ENCODE measurements at places on chromosomes 12 and 14. TPM values are rescaled to one million over a fixed set of nuclear protein-coding genes. Genes with fewer than 3 reads are reported as not detected.

AREL1 gene
- 34.8 TPM for total RNA-seq

KRT75 gene
- not detected for total RNA-seq

MARS1 gene
- 260 TPM for total RNA-seq

PTPN6 gene
- 673 TPM for total RNA-seq

CLECL1 gene
- total RNA-seq, result 5.6 TPM

- H3K27me3 ChIP-seq, result no peaks in the 10 kb centered on the region
- peaks cover 2% of the 10 kb centered on the region for H3K4me1 ChIP-seq
- no peaks in the 10 kb centered on the region for H3K36me3 ChIP-seq
- H3K4me3 ChIP-seq, result peak overlapping the region; percentile 55
- no peak overlapping the region for H3K27ac ChIP-seq
These were observed 768 bp downstream of the CEP170B start for GRCh38 chr14:104865631-104866441.

DNA sequence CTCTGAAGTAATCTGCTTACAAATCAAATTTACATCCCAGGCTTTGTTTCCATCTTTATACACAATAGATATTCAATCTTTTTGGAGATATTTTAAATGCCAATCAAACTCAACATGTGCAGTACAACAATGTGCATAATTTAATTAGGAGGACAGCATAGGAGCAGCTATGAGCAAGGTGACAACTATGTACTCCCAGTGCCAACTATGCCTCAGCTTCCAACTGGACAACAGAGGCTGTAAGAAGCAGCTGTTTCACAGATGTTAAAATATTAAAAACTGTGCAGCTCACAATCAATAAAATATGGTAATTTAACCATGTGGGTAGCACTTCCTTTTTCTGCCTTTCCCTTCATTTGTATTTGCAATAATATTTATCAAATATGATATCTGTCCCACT, 99.9 kb downstream of the ST8SIA1 start:
- no peaks in the 10 kb centered on the region for H3K36me3 ChIP-seq
- no peak overlapping the region for H3K27ac ChIP-seq
- DNase-seq, result no peak
- H3K4me3 ChIP-seq, result no peak overlapping the region

DNA sequence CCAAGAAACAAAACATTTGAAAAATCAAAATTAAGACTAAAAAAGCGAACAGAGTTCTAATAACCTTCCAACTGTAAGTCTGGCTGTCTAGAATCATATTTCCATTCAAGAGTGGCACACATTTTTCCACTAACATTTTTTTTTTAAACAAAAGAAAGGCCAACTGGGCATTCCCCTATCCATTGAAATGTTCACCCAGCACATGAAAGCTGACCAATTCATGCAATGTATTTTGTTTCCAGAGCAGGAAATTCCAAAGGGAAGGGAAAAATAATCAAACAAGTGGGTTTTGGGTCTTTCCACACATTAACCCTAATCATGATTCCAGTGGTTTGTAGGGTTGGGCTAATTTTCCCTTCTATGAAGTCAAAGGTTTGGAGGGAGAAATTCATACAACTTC, 206.5 kb downstream of the CALM1 start:
- no peak overlapping the region for H3K27ac ChIP-seq
- H3K4me3 ChIP-seq, result no peak overlapping the region
- no peaks in the 10 kb centered on the region for H3K4me1 ChIP-seq
- no peak for DNase-seq
- no peaks in the 10 kb centered on the region for H3K36me3 ChIP-seq

DNA sequence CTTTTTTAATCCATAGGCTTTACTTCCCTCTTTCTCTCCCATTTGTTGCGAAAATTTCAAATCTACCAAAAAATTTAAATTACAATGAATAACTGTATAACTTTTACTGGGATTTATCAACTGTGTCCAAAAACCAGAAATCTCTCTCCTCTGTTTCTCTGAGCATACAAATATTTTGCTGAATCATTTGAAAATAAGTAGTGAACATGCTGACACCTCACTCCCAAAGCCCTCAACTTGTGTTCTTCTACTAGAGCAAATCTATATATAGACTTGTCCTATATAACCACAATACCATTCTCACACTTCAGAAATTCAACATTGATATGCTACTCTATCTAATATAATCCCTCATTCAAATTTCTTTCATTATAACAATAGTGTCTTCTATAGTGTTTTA, 53.1 kb downstream of the SLCO1C1 start:
- no peak for DNase-seq
- no peaks in the 10 kb centered on the region for H3K27me3 ChIP-seq
- H3K36me3 ChIP-seq, result no peaks in the 10 kb centered on the region
- no peak overlapping the region for H3K4me3 ChIP-seq
- H3K4me1 ChIP-seq, result no peaks in the 10 kb centered on the region

- H3K27me3 ChIP-seq, result no peaks in the 10 kb centered on the region
- H3K4me1 ChIP-seq, result peaks cover 11% of the 10 kb centered on the region
- DNase-seq, result no peak
- H3K36me3 ChIP-seq, result no peaks in the 10 kb centered on the region
These were observed 27.6 kb upstream of the C14orf132 start for GRCh38 chr14:96011607-96012006.

GRCh38 chr12:65324056-65324455, 45.6 kb downstream of the MSRB3 start:
- no peaks in the 10 kb centered on the region for H3K27me3 ChIP-seq
- H3K36me3 ChIP-seq, result no peaks in the 10 kb centered on the region
- no peaks in the 10 kb centered on the region for H3K4me1 ChIP-seq
- DNase-seq, result no peak

DNA sequence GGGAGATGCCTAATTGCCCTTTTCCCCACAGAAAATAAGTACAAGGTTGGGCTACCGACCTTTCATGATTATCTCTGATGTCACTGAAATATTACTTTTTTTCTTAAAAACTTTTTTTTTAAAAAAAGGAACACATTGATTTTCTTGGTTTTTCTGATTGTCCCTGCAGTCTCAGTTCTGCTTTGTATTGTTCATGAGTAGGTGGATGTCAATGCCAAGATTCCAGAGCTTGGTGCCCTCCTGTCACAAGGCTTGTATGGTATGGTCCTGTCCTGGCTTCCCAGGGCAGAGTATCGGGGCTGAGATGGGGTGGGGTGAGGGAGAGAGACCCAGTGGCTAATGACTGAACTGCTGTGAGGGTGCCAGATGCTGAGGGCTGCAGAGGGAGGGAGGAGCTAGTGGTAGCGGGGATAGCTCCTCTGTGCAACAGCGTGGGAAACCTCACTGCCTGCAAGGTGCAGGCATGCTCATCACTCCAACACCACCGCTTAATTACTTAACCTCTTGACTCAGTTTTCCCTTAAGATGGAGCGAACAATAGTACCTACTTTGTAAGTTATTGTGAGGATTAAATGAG, 4.4 kb upstream of the CTDSP2 start:
- no peaks in the 10 kb centered on the region for H3K36me3 ChIP-seq
- peaks cover 10% of the 10 kb centered on the region for H3K4me1 ChIP-seq
- no peak overlapping the region for H3K4me3 ChIP-seq

DNA sequence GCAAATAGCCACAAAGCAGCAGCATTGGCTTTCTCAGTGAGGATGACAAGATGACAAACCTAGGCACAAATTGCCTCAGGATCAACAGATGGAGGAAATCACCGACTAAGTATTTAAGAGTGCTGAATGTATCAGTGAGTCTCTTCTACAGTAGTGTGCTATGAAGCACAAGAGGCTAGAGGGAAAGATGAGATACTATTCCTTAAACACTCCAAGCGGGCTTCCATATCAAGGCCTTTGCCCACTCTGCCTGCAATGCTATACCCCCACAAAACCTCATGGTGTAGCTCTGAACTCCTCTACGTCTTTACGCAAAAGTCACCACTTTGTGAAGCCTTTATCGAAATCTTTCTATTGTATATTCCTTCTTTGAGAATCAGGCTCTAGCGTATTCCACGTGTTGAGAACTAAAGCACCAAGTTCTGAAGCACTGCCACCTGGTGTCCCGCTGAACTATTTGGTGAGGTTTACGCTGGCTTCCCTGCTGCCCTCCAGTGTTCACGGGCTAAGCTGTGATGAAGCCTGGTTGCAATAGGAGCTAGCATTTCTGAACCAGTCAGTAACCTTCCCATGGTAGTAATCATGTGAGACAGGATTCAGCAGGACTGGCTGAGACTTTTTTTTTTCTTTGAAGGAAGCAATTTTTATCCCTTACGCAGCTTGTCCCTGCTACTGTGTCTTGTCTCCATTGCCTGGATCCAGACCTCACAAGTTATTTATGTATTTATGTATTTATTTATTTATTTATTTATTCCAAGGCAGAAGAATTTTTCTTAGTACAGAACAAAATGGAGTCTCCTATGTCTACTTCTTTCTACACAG, 426.5 kb upstream of the OR4E1 start:
- peak; percentile 90 for DNase-seq
- no peaks in the 10 kb centered on the region for H3K36me3 ChIP-seq
- no peaks in the 10 kb centered on the region for H3K4me1 ChIP-seq
- H3K27me3 ChIP-seq, result no peaks in the 10 kb centered on the region

DNA sequence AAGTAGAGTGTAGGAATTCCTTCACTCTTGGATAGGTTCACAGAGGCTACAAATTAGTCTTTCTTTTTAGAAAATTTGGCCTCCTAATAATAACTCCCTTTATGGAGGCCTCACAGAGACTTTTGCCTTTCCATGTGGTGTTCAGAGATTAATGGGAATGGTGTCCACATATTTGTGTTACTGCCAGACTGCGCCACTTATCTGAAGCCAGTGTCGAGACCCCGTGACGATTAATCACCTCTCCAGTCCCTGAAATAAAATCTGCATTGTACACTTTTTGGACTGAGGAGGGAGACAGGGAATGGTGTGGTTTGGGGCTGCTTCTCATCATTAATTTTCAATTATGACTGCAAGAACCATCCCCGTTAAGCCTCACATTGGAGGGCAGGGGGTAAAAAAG, 980.5 kb downstream of the FLRT2 start:
- H3K36me3 ChIP-seq, result no peaks in the 10 kb centered on the region
- H3K4me3 ChIP-seq, result no peak overlapping the region
- H3K27ac ChIP-seq, result no peak overlapping the region
- no peaks in the 10 kb centered on the region for H3K27me3 ChIP-seq
- H3K4me1 ChIP-seq, result no peaks in the 10 kb centered on the region

- H3K27ac ChIP-seq, result no peak overlapping the region
- no peaks in the 10 kb centered on the region for H3K27me3 ChIP-seq
- H3K36me3 ChIP-seq, result peaks cover 30% of the 10 kb centered on the region
- no peak overlapping the region for H3K4me3 ChIP-seq
These were observed 141.6 kb downstream of the ITPR2 start for GRCh38 chr12:26691234-26691970.

- no peak overlapping the region for H3K27ac ChIP-seq
- H3K4me3 ChIP-seq, result no peak overlapping the region
- H3K27me3 ChIP-seq, result no peaks in the 10 kb centered on the region
- DNase-seq, result no peak
- H3K36me3 ChIP-seq, result no peaks in the 10 kb centered on the region
These were observed 44.1 kb downstream of the PITPNM2 start for GRCh38 chr12:123106640-123107359.

- H3K27ac ChIP-seq, result no peak overlapping the region
- no peaks in the 10 kb centered on the region for H3K36me3 ChIP-seq
- no peaks in the 10 kb centered on the region for H3K27me3 ChIP-seq
- no peaks in the 10 kb centered on the region for H3K4me1 ChIP-seq
- no peak for DNase-seq
These were observed 76.9 kb upstream of the REP15 start for GRCh38 chr12:27619308-27619707.

DNA sequence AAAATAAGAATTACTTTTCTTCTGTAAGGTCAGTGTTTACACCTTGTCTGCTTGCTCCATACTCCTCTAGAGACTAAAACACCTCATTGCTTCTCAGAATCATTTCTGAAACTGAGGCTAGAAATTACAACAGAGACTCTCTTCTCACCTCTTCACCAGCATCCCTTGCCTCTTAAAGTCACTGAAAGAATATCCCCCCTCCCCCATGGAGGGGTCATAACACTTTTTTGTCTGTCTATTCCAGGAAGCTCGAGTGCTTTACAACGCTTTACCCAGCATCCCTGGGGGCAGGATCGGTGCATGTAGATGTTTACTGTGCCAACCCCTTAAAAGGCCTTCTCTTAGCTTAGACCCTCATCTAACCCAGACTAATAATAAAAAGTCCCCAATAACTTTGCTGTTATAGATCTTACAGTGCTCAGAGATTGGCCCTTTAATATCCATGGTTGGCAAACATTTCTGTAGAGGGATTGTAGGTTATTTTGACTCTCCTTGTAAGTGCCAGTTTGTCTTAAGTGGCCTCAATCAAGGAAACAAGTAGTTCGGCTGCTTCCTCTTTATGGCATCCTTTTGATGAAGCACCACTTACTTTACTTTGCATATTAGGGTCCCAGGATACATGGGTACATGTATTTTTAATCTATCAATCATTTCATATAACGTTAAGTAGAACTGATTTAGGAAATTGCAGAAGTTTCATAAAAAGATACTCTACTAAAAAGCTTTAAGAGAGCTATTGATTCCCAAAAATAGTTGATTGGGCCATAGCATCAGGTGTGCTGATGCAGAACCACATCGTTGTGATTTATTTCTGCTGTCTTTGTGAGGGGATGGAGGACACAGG, 29.3 kb downstream of the PRKCH start:
- H3K27ac ChIP-seq, result peak overlapping the region; percentile 37
- DNase-seq, result peak; percentile 95

- H3K36me3 ChIP-seq, result no peaks in the 10 kb centered on the region
- no peak overlapping the region for H3K27ac ChIP-seq
- H3K4me1 ChIP-seq, result no peaks in the 10 kb centered on the region
- no peaks in the 10 kb centered on the region for H3K27me3 ChIP-seq
- H3K4me3 ChIP-seq, result no peak overlapping the region
- DNase-seq, result no peak
These were observed 172.0 kb upstream of the PELI2 start for GRCh38 chr14:55946231-55946630.

GRCh38 chr12:131720921-131721320, 10.0 kb downstream of the SFSWAP start:
- no peak for DNase-seq
- H3K36me3 ChIP-seq, result peaks cover 73% of the 10 kb centered on the region
- no peak overlapping the region for H3K27ac ChIP-seq
- H3K4me1 ChIP-seq, result no peaks in the 10 kb centered on the region

DNA sequence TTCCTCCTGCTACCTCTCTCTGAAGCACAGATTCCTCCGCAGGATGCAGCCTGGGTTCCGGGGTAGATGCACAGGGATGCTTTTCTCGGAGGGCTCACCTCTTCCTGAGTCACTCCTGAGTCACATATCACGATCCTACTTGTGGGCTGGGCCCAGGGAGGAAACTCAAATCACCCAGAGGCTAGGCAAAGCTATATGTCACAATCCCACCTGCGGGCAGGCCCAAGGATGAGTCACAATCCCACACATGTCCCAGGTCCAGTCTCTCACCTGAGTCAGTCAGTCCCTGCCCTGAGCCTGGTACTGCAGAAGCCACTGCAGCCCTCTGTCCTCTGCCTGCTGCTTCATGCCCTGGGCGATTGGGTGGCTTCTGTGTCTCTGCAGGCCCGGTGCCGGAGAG, 149.0 kb upstream of the GSC start:
- no peaks in the 10 kb centered on the region for H3K36me3 ChIP-seq
- H3K27ac ChIP-seq, result no peak overlapping the region
- H3K4me3 ChIP-seq, result no peak overlapping the region
- 0 out of 2 replicates have a peak, but pooled peaks cover 3% of the 10 kb centered on the region for H3K27me3 ChIP-seq

GRCh38 chr14:101113108-101113612, 209.6 kb upstream of the RTL1 start:
- no peak for DNase-seq
- H3K27me3 ChIP-seq, result no peaks in the 10 kb centered on the region
- H3K4me1 ChIP-seq, result no peaks in the 10 kb centered on the region
- no peak overlapping the region for H3K4me3 ChIP-seq
- no peaks in the 10 kb centered on the region for H3K36me3 ChIP-seq
